ENCODE measurements at places on chromosomes 7 and 10. TPM values are rescaled to one million over a fixed set of nuclear protein-coding genes. Genes with fewer than 3 reads are reported as not detected.

DNA sequence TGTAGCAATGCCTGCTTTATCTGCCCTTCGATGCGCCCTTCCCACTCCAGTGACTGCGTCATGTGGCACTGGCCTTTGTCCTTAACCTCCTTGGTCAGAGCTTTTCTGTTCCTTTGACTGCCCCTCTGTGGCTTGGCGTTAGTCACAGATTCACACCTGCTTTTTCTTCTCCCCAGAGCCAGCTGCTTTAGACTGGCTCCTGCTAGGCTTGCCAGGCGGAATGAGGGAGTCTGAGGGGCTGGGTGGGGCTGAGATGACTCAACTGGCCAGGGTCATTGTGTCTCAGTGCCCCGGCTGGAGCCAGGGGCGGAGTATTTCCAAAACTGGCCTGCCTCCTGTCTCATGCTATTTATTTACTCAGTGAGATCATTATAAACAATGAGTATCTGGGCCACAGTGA lies 194.1 kb downstream of the EMX2 start:
- DNase-seq: no peak

DNA sequence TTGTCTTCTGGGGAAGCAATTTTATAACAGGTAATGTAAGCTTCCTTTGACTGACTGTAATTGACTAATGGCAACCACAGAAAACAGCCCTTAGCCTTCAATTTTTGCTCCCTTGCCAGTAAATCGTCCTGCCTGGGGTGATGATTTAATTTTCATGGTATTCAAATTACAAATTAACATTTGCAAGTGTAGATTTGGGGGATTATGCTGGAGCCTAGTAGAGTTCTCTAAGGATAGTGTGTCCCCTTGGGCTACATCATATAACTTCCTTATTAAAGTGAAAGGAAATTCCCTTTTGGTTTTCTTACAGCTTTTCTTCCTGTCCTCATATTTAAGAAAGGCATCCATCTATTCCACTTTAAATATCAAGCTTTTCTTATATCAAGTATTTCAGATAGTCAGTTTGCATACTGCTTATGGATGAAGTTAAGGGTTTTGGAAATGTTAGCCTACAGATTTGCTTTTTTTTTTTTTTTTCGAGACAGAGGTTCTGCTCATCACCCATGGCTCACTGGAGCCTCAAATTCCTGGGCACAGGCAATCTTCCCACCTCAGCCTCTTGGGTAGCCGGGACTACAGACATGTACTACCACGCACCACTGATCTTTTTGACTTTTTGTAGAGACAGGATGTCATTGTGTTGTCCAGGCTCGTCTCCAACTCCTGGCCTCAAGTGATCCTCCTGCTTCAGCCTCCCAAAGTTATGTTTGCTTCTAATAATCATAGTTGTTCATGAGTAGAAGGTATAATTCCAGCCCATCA lies 35.9 kb upstream of the HDAC9 start:
- no peak for DNase-seq

- no peak for DNase-seq
Observed at GRCh38 chr7:90836937-90837336, 240.8 kb downstream of the CDK14 start.

DNA sequence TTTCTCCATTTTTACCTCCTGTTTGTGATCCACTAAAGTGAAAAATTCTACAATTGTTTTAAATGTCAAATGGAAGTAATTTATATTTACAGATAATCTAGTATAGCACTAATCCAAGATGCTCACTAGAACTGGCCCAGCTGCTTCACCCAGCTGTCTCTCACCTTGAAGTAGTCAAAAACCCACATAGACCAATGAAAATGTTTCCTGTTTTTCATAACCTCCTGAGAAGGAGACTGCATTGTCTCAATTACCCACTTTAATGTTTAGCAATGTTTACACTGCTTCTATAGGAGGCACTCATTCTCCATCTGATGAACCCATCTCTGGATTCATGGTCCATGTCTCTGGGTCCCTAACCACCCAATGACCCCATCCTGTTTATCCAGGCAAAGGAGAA lies 56.1 kb upstream of the ADO start:
- DNase-seq: no peak

- DNase-seq: no peak
Observed at GRCh38 chr7:25279705-25280104, 51.4 kb upstream of the NPVF start.

- no peak for DNase-seq
Observed at GRCh38 chr7:28510026-28510369, 97.7 kb downstream of the CREB5 start.

DNA sequence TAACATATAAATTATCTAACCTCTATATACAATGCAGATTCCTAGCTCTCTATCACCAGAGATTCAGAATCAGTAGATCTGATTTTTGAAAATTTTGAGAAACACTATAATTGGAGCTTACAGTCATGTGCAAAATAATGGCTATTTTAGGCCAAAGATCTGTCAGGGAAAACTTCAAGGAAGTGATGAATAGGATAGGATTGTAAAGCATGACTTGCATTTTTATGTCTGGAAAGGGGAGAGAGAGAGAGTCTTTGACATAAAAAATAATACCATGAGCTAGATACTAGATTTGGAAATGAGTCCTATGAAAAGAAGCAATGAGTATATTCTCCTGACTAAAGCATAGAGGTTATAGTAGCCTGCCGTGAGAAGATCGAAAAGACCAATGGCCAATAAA lies 181.1 kb downstream of the SDHAF3 start:
- no peak for DNase-seq

The IFIT3 gene
- 72.5 TPM for total RNA-seq

The SVOPL gene
- total RNA-seq: 2.5 TPM
